Lung (tissue), 17 donors: ENCODE measurements at places on chromosomes 4 and X. TPM values are rescaled to one million over a fixed set of nuclear protein-coding genes. Genes with fewer than 3 reads are reported as not detected.

DNA sequence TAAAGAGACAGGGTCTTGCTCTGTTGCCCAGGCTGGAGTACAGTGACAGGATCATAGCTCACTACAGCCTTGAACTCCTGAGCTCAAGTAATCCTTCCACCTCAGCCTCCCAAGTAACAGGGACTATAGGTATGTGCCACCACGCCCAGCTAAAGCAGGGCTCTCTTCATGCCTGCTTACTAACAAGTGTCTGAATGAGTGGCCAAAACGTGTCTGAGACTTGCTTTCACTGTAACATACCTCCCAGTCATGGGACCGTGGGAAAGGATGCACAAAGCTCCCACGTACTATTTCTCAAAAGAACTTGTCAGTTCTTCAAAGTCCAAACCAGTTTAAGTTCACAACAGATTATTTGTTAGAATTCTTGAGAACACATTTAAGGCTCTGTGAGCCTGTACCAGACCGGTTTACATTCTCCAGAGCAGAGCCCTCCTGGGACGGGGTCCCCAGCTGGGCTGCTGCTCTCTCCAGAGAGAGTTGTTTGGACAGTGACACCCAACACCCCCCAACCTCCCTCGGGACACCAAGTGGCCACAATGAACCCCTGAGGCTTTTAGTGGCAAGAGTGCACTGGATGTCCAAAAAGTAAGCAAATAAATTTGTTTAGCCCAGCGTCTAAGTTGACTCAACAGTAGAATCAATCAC is 24.1 kb downstream of the SH3KBP1 start:
- DNase-seq = peak; percentile 17

EDNRA gene
- 4.0 TPM for polyA plus RNA-seq

PPARGC1A gene
- 1.1 TPM for polyA plus RNA-seq

LUZP4 gene
- not detected for polyA plus RNA-seq

GRCh38 chr4:168734703-168735678 is 238.1 kb downstream of the PALLD start:
- peak; percentile 38 for DNase-seq

SHOX gene
- polyA plus RNA-seq = not detected

CDX4 gene
- not detected for polyA plus RNA-seq
